ENCODE measurements at places on chromosomes 4 and X.

DNA sequence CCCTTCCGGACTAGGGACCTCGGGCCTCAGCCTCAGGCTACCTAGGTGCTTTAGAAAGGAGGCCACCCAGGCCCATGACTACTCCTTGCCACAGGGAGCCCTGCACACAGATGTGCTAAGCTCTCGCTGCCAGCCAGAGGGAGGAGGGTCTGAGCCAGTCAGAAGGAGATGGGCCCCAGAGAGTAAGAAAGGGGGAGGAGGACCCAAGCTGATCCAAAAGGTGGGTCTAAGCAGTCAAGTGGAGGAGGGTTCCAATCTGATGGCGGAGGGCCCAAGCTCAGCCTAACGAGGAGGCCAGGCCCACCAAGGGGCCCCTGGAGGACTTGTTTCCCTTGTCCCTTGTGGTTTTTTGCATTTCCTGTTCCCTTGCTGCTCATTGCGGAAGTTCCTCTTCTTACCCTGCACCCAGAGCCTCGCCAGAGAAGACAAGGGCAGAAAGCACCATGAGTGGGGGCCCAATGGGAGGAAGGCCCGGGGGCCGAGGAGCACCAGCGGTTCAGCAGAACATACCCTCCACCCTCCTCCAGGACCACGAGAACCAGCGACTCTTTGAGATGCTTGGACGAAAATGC is at the start of gene WAS:
TSS of gene WAS (plus strand) at position 389 of the 572 bp plus-strand sequence. CDS start at position 444, 55 bp downstream.
- peak; percentile 46 for DNase-seq

- no peak for DNase-seq
Observed at GRCh38 chrX:107348051-107348450, 101.4 kb upstream of the FRMPD3 start.

GRCh38 chrX:87805829-87806490 is 288.4 kb downstream of the KLHL4 start:
- DNase-seq = no peak

GRCh38 chr4:105257817-105258495 is 111.3 kb downstream of the TET2 start:
- DNase-seq = no peak

GRCh38 chr4:185201977-185202962 is 1.5 kb downstream of the CFAP97 start:
- DNase-seq = peak; percentile 54

- peak; percentile 16 for DNase-seq
Observed at GRCh38 chrX:46408553-46409407, 136.4 kb downstream of the ZNF674 start.

GRCh38 chr4:93184053-93184452 is 644.5 kb upstream of the ATOH1 start:
- no peak for DNase-seq

GRCh38 chrX:36218801-36219200 is 299.3 kb downstream of the CFAP47 start:
- no peak for DNase-seq

DNA sequence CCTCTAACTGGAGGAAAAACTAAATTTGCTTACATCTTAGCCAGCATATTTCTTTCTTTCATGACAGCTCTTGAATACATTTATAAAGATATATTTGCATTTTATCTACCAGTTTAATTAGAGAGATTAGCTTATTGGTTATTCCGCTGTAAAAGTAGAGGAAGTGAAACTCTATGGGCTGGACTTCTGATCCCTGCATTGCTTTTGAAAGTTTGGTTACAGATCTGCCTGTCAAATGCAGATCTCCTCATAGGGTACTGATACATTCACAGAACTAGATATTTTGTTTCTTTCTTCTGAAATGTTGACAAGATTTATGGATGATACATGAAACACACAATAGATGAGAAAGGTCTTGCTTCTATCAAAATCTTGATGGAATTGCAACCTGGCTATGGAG is 581.4 kb upstream of the AADAT start:
- no peak for DNase-seq

- no peak for DNase-seq
Observed at GRCh38 chr4:77959566-77960338, 97.1 kb downstream of the MRPL1 start.

DNA sequence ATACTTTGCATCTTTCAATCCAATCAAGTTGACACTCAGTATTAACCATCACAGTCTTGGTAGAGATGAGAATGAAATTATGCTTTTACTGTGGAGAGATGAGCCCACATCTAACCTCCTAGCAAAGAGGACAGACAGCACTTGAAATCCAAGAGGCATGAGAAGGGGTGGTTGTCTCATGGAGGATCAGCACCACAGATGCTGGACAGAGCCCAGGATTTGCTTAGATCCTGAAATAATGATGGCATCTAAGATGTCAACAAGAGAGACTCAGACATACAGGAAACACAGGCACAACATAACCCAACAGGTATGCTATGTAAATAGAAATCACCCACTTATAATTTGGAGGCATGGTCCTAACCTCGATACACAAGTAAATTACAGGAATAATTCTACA is 74.3 kb upstream of the VCX2 start:
- no peak for DNase-seq

All from activated T-helper 2 cell treated with anti-CD3 and anti-CD28 coated beads, Interferon-gamma antibody, Interleukin-2, Interleukin-4, amounts not matched to agents 10 μg/mL and 5 μg/mL and 100 μg/mL, durations not matched to agents 14 hours and 24 hours and 36 hours (primary cell).